ENCODE measurements at places on chromosomes 2 and 18. TPM values are rescaled to one million over a fixed set of nuclear protein-coding genes. Genes with fewer than 3 reads are reported as not detected.

- no peak for DNase-seq
Observed at GRCh38 chr18:8293184-8293583, 316.1 kb upstream of the RAB12 start.

DNA sequence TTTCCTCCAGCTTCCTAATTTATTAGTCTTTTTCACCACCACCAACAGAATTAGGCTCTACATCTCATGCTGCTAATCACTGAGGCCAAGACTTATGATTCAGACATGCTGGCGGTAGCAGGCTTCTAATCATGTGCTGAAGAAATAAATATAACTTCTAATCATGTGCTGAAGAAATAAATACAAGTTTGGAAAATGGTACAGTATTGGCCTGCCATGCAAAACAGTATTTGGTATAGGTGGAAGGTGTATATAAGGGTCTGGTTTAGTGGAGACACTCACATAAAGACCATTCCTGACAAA lies 240.7 kb downstream of the TGIF1 start:
- DNase-seq: no peak

Gene ACTR1B
- 151 TPM for total RNA-seq

DNA sequence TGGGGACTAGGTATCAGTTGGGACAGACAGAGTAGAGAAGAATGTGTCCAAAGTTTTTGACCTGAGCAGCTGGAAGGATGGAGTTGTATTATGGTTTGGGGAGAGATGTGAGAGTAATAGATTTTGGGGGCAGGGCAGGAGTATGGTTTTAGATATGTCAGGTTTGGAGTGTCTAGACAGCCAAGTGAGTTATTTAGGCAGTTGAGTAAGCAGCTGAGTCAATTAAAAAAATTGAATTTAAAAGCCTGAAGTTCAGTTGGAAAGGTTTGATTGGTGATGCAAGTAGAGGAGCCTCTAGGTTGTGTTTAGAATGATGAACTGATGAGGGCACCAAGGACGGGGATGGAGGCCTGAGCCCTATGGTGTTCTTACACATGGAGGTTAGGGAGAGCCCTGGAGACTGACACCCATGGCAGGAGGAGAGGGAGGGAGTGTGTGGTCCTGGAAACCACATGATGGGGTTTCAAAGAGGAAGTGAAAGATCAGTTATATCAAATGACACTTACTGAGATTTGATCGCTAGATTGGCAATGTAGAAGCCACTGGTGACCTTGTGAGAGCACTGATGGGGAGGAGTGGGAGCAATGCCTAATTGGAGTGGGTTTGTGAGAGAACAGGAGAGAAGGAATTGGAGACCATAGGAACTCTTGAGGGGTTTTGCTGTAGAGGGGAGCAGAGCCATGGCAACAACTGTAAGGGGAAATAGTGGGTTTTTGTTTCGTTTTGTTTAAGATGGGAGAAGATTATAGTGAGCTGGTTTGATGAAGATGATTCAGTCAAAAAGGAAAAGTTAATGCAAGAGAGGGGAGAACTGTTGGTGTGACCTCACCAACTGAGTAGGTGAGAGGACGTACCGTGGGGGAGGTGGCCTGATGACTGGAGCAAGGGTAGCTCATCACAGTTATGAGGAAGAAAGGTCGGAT lies 10.3 kb downstream of the ITGA6 start:
- no peak for DNase-seq

DNA sequence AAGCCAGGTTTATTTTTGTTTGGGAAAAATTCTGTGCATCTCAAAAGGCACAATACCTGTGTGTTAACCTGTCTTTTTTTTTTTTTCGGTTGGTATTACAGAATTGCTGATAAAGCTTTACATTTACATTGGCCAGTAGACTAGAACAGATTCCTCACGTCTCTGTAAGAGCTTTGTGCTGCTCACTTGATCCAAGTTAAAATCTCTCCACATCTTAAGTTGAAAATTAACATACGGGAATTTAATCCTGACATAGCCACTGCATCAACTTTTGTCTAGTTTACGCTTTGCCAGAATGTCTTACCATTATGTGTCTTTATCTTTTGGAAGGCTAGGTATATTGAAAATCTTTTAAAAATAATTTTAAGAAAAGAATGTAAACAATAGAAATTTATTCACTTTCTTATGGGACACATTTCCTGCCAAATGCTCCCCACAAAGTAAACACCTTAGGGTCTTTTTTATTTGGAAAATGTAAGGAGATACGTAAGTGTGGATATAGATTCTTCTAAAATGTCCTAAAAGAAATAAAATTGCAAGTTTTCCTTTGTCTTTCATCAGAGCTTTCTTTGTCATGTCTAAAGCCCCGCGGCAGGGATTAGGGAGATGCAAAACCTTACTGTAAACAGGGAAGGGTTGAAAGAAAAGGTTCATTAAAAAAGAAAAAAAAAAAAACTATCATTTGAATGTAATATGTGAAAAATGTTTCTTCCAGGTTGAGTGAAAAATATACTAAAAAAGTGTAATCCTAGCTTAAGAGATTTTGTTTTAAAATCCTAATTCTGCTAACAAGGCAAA lies 912.8 kb downstream of the NRXN1 start:
- no peak for DNase-seq

DNA sequence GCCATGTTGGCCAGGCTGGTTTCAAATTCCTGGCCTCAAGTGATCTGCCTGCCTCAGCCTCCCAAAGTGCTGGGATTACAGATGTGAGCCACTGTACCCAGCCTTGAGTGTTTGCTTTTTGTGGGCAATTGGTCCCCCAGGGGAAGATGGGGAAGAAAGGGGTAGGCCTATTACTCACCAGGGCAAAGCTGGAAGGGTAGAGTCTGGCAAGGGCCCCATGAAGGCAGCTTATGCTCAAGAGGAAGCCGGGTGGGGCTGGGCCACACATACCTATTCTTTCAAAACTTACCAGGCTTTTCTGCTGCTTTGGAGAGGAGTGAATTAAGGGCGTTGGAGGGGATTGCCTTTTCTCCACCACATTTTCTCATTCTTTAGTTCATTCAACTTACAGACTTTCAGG lies 24.5 kb upstream of the CD28 start:
- no peak for DNase-seq
